ENCODE measurements at places on chromosomes 3 and 15. TPM values are rescaled to one million over a fixed set of nuclear protein-coding genes. Genes with fewer than 3 reads are reported as not detected.

The ALPK3 gene
- 29.7 TPM for total RNA-seq

The ACSBG1 gene
- total RNA-seq, result 10.0 TPM

The DUOXA2 gene
- not detected for total RNA-seq

The DUSP7 gene
- total RNA-seq, result 14.7 TPM

The FURIN gene
- 15.7 TPM for total RNA-seq

The SSUH2 gene
- total RNA-seq, result 2.3 TPM

The REC114 gene
- not detected for total RNA-seq

The SNURF gene
- total RNA-seq, result 54.0 TPM

The OR5K2 gene
- total RNA-seq, result not detected

The PRR20G gene
- total RNA-seq, result not detected

The CHL1 gene
- total RNA-seq, result 1.9 TPM
